ENCODE measurements at places on chromosomes 2 and 18. TPM values are rescaled to one million over a fixed set of nuclear protein-coding genes. Genes with fewer than 3 reads are reported as not detected.
A peak's percentile ranks its signal among the peaks of the same experiment; 100 is the strongest.

Gene DRC1
- total RNA-seq: not detected

Gene GNAL
- 7.5 TPM for total RNA-seq

Gene GALNT3
- 36.7 TPM for total RNA-seq

Gene DYNAP
- total RNA-seq: not detected

Gene GPR45
- total RNA-seq: not detected

Gene ASAP2
- 24.2 TPM for total RNA-seq

Gene ANKAR
- total RNA-seq: 11.5 TPM

DNA sequence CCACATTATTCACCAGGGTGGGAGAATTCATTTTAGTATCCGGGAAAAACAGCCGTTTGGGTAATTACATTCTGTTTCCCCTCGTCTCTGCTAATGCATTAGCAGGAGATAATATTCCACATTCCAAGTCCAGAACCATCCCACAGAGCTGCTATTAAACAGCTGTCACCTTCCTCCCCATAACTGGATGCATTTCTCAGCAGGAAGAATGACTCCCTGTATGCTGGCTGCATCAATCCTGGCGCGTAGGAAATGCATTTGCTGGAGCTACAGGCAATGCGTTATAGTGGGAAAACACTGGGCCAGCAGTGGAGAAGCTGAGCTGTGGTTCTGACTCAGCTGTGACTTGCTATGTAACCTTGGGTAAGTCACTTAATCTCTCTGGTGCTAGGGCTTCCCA, 246.0 kb downstream of the CLIP4 start:
- no peak for DNase-seq

GRCh38 chr18:32598144-32598543, 127.5 kb upstream of the GAREM1 start:
- no peak for DNase-seq

GRCh38 chr2:172864182-172864581, 128.5 kb downstream of the RAPGEF4 start:
- DNase-seq: no peak

DNA sequence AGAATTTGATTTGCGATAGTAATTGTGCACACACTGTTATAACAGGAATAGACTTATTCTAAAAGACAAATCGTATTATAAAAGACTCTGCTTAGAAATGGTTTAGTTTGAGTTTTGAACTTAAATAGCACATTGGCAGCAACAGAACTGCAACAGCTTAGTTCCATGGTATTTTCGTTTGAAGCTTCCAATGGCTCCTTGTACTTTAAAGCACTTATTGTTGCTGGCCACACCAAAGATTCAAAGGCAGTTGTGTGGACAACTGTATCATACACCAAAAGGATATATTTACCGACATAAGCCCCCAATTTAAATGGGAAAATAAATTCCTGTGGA, 627 bp downstream of the WIPF1 start:
- no peak for DNase-seq

- no peak for DNase-seq
Observed at GRCh38 chr2:159555651-159556392, 60.5 kb downstream of the BAZ2B start.

- DNase-seq: no peak
Observed at GRCh38 chr2:204239411-204240165, 303.0 kb downstream of the ICOS start.

GRCh38 chr2:1607971-1608688, 136.2 kb downstream of the PXDN start:
- DNase-seq: no peak

DNA sequence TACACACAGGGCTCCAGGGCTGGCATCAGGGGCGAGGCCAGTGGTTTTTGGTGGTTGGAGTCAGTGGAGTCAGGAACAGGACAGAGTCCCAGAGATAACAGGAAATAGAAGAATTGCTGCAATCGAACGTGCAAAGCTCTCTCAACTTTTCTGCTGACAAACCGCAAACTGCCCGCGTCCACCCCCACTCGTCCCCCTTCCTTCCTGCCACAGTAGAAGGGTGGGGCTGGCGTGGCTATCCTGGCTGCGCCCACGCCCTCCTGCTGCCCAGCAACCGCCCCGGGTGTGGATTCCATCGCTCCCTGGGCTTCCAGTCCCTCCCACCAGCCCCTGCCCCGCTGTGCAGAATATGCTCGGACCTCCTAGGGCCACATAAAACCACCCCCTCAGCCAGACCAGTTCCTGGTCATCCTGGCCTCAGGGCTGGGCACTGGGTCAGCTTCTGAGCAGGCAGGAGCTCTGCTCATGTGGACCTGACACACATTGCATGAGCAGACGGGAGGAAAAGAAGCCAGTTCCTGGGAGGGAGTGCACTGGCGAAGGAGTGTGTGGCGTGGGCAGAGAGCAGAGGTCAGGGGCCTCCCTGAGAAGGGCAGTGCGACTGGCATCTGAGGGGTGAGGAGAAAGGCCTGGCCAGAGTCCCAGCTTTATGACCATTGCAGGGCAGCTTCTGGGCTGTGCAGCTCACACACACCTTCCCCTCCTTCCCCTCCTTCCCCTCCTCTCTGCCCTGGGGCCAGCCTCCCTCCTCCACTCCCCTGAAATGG, 85.4 kb upstream of the ATG16L1 start:
- DNase-seq: peak; percentile 19

GRCh38 chr2:18455236-18455862, 105.1 kb downstream of the RDH14 start:
- DNase-seq: no peak

DNA sequence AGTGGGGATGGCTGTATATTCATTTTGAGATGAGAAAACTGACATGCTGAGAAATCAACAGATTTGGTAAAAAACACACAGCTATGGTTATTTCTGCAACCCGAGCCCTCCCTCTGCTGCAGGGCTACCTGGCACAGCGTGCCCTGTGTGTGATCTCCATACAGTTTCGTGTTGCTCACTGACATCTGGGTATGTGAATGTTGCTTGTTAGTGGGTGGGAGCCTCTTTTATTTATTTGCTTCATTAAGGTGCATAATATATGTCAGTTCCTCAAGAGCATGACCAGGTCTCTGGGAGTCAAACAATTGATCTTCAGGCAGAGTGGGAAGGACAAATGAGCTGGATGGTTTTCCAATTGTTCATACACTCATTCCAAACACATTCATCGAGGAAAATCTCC, 139.1 kb upstream of the FHL2 start:
- no peak for DNase-seq

- no peak for DNase-seq
Observed at GRCh38 chr2:235876099-235876679, 292.0 kb downstream of the GBX2 start.

- DNase-seq: no peak
Observed at GRCh38 chr2:187105218-187105617, 256.2 kb upstream of the ZSWIM2 start.

GRCh38 chr2:52613064-52613463, 1154.5 kb upstream of the CHAC2 start:
- no peak for DNase-seq

DNA sequence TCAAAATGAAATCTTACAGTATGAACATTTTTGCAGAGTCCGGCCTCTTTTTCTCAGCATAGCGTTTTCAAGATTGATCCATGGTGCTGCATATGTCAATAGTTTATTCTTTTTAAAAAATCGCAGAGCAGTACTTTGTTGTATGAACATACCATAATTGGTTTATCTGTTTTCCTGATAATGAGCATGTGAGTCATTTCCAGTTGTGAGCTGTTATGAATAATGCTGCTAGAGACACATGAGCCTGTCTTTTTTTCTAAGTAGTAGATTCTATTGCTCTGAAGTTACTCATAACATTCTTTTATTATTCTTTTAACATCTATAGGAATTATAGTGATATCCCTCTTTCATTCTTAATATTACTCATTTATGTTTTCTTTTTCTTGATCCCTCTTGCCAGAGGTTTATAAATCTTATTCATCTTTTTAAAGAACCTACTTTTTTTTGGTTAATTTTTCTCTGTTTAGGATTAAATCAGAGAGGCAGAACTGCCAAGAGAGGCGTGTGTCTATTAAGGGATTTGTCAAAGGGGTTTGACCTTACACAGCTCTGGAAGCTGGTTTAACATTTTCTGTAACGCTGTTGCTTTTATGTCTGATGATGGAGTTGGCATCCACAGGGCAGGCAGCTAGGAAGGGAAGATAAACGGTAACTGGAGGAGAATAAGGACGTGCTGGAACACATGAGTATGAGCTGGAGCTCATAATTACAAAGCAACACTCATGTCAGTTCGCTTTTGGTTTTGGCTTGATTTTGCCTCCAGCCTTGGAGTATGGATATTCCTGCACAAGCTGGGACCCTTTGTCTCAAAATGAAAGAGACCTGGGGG, 47.4 kb downstream of the MGAT5 start:
- no peak for DNase-seq

Data from breast epithelium (tissue), 4 donors.